Right forelimb (tissue), 1 donor: ENCODE measurements at places on chromosomes 5 and 9.
A peak's percentile ranks its signal among the peaks of the same experiment; 100 is the strongest.

GRCh38 chr5:174145821-174146220, 100.3 kb downstream of the NSG2 start:
- DNase-seq = no peak

DNA sequence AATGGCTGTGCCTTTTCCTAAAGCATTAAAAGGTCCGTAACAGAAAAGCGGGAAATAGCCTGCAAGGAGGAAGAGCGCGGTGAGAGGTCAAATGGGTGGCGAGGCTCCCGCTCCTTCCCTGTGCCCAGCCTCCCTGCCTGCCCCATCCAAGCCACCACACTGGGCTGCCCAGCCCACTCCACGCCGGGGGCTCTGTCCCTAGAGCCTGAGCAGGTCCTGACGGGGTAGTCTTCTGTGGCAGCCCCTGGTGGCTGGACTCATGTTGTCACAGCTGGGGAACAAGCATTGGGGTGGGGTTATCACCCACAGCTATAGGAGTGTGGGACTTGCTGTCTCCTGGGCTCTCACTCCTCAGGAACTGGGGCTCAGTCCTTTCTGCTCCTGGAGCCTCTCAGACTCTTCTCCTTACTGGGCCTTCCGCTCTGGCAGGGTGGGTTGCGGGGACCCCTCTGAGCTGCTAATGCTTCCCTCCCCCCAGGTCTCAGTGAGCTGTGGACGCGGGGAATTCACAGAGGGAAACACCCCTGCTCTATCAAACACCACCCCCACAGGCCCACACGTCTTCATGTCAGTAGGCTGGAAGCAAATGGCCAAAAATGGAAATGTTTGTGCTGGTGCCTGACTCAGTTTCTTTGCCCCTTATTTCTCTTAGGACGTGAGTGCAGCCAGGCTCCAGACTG, 152.4 kb upstream of the PHYKPL start:
- no peak for DNase-seq

- no peak for DNase-seq
These were observed 21.9 kb upstream of the DHFR start for GRCh38 chr5:80676706-80677105.

DNA sequence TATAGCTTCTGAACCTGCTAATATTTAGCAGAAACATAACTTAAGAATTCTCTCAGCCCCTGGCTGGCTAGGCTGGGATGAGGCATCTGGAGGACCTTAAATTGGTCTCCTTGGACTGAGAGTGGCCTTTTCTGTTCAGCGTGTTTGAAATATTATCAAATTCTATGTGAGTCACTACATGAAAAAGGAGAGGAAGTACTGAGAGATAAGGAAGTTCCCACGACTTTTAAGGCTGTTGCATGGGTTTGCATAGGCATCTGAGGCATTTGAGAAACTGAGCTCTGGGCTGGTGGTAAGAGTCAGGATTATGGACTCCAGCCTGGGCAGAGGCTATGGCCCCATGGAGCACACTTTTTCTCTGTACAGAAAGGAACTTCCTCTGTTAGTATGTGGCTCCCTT, 816.2 kb upstream of the GRAMD2B start:
- DNase-seq = no peak

DNA sequence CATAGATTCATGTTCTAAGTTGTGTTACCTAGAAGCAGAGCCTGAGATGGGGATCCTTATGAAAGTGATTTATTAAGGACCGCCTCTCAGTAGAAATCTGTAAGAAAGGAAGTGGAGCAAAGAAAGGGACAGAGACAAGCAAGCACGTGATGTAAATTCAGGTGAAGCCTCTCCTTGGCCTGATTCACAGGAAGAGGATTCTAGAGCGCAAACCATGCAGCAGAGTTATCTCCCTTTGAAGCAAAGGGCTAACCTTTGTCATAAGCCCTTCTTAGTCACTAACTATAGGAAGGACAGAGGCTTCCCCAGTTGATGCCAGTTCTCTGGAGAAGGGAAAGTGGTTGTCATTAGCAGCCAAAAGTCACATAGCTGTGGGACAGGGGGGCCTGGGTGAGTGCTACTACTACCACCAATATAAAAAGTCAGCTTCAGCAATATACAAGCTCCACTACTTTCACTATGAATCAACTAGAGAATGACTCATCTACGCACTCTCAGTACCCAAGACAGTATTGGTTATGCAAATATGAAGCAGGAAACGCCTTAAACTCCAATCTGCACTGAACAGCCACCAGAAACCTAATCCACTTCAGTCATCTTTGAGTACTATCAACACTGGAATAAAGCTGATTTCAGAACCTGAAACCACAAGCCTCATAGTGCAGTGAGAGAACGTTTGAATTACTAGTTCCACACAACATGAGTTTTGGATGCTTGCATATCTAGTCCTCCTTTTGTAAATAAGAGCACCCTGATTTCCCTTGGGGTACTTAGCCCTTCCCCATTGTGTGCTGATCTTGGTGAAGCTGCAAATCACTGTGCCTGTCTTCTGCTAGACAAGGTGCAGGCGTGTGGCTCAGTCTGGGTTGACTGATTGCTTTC, 162.7 kb downstream of the ZNF608 start:
- no peak for DNase-seq

DNA sequence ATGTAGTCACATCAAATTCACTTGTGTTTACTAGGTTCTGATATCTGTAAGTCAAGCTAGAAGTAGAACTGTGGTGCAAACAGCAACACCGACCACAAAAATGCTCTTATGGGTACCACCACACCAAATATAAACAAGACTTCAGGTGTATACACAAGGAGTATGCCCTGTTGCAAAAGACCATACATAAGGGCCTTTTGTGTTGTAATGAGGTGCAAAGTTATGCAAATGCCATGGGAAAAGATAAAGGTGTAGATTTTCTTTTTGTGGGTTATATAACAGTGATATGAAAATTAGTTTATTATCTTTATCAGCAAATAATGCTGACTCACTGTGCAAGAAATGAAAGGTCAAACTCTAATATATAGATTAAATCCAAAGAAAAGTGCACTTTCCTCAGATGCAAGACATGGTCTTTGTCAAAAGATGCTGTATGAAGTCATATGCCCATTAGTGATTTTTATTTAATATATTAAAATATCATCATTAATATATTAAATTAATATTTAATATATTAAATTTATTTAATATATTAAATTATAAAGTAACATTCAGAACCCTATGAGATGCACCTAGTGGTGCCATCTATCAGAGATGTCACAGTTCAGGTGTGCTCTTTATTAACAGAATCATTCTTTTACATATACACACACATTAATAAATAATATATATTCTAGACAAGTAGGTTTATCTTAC, 26.7 kb upstream of the ALDH1A1 start:
- no peak for DNase-seq

DNA sequence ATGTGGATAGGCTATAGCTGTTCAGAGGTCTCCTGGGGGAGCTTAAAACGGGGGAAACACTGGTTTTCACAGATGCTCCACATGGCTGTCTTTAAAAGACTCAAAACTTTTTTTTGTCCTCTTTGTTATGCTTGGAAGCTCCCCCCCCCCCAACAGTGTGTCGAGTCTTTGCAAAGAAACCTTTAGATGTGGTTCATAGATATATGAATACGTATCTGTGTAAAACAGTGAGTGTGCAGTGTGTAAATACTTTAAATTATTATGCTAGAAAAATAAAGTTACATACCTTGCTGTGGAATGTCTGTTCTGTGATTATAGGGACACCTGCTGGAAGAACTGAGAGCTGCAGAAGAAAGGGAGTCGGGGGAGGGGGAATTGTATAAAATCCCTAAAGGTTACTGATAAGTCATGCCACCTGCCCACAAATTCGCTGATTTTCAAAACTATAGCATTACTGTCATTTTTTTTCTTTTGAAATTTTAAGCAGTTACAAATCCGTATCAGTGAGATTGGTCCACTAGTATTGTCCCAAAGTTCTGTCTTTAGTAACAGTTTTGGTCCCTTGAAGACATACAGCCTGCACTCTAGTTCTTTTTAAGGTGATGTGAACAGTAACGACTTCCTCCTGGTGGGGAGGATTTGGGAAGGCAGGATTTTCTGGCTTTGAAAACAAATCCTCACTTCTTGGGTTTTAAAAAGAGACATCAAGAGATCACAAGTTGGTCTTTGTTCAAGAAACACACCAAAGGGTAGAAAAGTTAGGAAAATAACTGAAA, 22.9 kb downstream of the RGMB start:
- DNase-seq = no peak

GRCh38 chr5:33536802-33537201, 96.0 kb downstream of the TARS1 start:
- DNase-seq = no peak

- no peak for DNase-seq
These were observed 1728.3 kb upstream of the CDH9 start for GRCh38 chr5:28766565-28767158.

- no peak for DNase-seq
These were observed 53.5 kb downstream of the NIPSNAP3B start for GRCh38 chr9:104817437-104817836.

- peak; percentile 38 for DNase-seq
These were observed 92.7 kb upstream of the NEURL1B start for GRCh38 chr5:172548311-172548731.
